ENCODE measurements at places on chromosomes 1 and 21.

- DNase-seq: no peak
Measured at GRCh38 chr21:25094695-25095094, 512.6 kb downstream of the MRPL39 start.

GRCh38 chr1:164765992-164766720, 207.2 kb downstream of the PBX1 start:
- DNase-seq: no peak

GRCh38 chr1:111904478-111905218, 84.8 kb downstream of the KCND3 start:
- no peak for DNase-seq

GRCh38 chr1:33142483-33143064, 39.3 kb downstream of the TRIM62 start:
- DNase-seq: no peak

DNA sequence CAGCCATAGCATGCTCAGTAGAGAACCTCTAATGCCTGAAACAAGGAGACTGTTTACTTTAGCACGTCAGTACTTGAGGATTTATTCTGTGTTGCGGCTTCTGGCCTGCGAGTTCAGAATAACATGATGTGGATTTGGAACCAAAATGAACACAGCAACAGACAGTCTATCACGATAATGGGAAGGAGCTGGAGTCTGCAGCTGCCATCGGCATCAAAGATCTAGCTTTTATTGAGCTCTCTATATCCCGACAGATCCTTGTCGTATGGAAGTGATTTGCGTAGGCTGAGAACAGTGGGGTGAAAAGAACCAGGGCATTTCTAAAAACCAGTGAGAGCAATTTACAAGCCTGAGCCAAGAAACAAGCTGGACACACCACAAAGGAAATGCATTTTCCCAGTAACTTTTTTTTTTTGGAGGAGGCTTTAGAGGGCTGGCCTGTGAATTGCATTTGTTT, 294.2 kb downstream of the KIF26B start:
- DNase-seq: no peak

DNA sequence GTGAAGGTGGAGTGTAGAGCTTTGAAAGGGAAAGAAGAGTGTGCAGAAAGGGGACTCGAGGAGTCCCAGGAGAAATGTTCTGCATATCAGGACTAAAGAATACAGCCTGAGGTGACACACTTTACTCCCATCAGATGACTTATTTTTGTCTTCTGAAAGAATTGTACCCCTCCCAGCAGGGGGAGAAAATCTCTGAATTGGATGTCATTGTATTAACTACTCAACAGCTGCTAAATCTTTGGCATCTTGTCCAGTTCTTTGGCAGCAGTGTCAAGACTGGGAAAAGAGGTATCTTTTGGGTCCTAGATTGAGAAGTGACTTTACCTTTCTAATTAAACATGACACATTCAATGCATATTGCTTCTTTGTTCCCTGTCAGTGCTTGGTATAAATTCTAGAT, 18.9 kb downstream of the UBE4B start:
- DNase-seq: no peak

- no peak for DNase-seq
Measured at GRCh38 chr1:12629511-12629956, 11.5 kb upstream of the DHRS3 start.

GRCh38 chr1:10795276-10796021, 997 bp downstream of the CASZ1 start:
- DNase-seq: no peak

Data from GM13977 (cell line).